ENCODE measurements at places on chromosomes 6 and 20.

DNA sequence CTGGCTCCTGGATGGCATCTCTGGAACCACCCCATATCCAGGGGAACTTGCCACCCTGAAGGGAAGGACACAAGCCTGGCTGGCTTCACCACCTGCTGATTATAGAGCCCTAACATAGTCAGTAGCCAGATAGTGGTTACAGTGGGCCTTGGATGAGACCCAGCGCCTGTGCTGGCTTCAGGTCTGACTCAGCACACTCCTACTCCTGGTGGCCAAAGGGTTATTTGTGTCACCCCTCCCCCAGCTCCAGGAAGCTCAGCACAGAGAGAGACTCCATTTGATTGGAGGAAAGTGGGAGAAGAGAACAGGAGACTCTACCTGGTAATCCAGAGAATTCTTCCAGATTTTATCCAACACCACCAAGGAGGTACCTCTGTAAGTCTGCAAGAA is 12.8 kb downstream of the SNX14 start:
- peak; percentile 83 for DNase-seq

DNA sequence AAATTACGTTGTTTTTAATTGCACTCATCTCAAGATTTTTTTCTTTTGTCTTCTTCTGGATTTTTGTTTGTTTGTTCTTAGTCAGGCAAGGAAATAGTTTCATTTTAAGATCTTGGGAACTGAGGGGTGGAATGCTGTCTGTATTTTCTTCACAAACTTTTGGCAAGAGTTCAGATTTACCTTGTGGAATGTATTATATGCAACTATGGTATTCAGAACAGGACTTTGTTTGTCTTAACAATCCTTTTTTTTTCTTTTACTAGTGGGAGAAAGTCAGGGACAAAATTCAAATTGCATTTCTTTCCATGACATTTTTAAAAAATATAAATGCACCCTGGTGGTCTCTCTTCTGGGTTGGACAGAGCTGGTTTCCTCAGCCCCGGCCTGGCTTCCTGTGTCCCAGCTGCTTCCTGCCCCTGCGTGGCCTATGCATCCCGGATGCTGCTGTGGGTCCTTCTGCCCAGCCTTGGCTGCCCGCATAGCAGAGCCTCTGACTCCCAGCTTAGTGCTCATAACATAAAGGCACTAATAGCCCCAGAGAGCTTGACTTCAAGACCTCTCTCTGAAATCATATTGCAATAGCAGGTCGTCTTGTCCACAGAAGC is 520.7 kb downstream of the QKI start:
- DNase-seq, result peak; percentile 41

DNA sequence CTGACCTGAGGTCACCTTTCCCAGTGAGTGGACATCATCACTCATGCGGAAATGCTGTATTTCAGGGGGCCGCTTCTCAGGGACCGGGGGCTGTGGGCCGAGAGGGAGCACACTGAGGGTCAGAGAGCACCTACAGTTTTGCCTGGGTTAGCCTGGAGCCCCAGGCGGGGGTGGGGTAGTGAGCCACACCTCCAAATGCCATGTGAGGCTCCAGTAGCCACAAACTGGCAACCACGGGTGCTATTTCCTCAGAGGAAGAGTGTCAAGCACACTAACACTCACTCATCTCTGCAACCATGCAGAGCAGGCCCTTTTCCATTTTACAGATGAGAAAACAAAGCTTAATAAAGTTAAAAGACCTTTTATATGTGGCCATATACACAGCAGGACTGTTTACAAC is 4.7 kb downstream of the EHMT2 start:
- DNase-seq, result no peak

GRCh38 chr6:32964776-32965175 is 3.6 kb upstream of the BRD2 start:
- no peak for DNase-seq

DNA sequence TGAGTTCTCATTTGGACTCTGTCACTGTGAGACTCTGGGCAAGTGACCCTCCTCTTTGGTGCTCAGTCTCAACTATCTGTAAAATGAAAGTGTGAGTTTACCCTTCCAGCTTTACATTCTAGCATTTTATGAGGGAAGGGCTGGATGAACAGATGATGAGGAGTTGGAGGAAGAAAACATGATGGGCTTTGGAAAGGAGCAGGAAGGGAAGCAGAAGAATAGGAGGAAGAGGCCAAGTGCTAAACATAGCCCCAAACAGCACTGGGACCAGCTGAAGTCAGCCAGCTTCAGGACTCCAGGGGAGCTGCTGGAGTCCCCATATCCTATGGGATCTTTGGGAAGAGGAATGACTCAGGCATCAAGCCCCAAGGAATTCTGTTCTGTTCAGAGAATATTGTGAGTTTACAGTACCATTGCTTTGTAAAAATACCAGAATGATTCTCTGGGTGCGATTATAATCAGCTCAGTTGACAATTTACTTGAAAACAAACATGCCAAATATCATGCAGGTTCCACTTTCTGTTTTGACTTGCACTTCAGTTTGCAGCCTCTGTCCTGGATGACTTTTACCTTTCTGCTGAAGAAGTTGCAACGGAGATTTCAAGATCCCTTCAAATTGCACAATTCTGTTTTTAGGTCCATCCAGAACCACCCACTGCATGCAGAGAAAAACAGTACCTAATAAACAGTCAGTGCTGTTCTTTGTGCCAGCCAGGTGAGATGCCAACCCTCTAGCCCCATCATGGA is 3.2 kb downstream of the CD40 start:
- no peak for DNase-seq

DNA sequence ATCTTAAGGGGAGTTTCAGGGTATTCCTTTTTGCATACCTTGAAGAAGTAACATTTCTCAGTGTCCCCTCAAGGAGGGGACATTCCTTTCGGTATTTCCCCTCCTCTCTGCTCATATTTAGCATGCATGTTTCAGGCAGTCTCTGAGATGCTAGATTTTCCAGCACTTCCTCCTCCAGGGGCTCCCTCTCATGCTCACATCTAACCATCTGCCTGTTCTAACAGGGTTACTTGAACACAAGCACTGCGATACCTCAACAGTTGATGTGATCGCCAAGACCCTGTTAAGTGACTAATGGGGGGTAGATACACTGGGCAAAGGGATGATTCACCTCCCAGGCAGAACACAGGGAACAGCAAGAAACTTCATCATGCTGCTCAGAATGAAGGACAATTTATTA is 12.9 kb upstream of the MCM3 start:
- no peak for DNase-seq

- peak; percentile 53 for DNase-seq
These were observed 36.8 kb downstream of the NCR2 start for GRCh38 chr6:41371992-41372831.

- no peak for DNase-seq
These were observed 671.7 kb upstream of the CITED2 start for GRCh38 chr6:140046016-140046632.

DNA sequence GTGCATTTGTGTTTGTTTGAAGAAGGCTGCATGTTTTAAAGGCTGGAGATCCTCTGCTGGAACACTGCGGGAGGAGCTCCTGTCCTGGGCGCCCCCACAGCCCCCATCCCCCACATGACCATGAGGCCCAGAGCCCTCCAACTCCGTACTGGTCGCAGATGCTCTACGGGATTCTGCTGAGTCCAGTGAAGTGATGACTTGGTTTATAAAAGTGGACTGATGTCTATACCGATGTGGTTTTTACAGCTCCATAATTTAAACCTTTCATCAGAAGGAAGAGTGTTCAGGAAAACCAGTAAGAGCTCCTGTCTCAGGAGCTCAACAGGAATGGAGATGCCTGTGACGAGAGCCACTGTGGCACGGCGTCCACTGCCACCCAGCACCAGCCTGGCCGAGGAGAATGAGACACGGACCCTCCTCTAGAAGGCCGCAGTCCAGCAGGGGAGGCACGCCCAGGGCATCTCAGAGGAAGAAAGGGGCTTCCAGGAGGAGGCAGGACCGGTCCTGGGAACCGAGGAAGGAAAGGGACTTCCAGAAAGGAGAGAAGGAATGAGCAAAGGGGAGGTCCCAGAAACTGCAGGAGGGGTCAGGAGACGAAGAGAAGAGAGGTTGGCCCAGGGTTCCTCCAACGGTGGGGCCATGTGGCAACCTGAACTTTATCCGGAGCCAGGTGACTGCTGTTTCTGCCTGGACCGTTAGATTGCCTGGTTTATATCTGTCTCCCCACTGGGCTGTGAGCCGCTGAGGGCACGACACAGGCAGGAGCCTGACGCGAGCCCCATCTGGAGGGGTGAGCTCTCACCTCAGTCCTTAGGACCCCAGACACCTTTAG is 26.9 kb downstream of the BFSP1 start:
- DNase-seq, result no peak

DNA sequence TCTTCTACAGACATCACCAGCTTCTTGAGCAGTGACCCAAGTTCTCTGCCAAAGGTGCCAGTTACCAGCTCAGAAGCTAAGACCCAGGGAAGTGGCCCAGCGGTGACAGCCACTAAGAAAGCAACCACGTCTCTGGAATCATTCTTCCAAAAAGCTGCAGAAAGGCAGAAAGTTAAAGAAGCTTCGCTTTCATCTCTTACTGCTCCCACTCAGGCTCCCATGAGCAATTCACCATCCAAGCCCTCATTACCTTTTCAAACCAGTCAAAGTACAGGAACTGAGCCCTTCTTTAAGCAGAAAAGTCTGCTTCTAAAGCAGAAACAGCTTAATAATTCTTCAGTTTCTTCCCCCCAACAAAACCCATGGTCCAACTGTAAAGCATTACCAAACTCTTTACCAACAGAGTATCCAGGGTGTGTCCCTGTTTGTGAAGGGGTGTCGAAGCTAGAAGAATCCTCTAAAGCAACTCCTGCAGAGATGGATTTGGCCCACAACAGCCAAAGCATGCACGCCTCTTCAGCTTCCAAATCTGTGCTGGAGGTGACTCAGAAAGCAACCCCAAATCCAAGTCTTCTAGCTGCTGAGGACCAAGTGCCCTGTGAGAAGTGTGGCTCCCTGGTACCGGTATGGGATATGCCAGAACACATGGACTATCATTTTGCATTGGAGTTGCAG is 15.2 kb downstream of the GTPBP2 start:
- DNase-seq, result no peak
